HT1080 (cell line): ENCODE measurements at places on chromosomes 11 and 22. TPM values are rescaled to one million over a fixed set of nuclear protein-coding genes. Genes with fewer than 3 reads are reported as not detected.

DNA sequence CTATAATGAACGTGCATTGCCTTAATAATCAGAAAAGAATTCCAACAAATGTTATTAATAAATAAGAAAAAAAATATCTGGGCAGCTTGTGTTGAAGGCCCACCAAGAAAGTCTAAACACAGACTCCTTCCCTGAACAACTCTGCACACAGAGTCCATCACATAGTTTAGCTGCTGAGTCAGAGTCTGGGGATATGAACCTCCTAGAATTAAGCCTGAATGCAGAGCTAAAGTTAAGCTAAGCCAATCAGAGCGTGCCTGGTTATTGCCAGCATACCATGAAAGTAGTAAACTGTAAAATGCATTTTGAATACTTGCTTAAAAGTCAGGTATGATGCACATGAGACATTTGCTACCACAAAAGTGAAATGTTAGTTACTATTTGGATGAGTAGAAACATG lies 25.6 kb upstream of the TENM4 start:
- peak; percentile 67 for DNase-seq

The OR52E5 gene
- total RNA-seq, result not detected in 2 replicates

The CCDC87 gene
- 0.03 TPM in 1 of 2 replicates, not detected in the other for total RNA-seq

The AMOTL1 gene
- 28.6 and 30.7 TPM in 2 replicates for total RNA-seq

- no peak for DNase-seq
Observed at GRCh38 chr11:88183233-88183632, 8.0 kb upstream of the RAB38 start.

DNA sequence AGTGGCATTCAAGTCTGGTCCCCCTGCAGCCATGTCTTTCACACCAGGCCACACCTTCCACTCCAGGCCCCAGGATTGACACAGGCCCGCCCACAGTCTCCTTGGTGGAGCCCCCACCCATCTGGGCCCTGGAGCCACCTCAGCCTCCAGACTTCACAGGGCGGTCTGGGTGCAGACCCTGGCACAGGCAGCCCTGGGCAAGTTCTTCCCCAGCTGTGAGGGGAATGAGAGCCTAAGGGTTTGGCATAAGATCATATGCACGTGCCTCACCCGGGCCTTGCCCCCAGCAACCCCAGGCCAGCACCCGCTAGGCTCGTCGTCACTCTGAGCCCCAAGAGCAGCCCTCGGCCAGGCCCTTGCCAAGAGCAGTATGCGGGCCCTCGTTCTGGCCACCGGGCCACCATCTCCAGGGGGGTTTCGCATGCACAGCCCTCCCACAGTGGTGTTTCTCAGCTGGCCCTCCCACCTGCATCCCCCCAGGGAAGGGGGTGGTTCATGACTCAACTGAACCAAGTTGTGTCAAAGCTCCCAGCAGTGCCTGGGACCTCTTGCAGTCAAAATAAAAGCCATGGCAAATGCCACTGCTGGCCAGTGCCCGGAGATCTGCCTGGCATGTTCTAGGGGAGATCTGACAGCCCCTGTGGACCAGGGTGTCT lies 70.4 kb upstream of the KCNQ1OT1 start:
- DNase-seq, result no peak

DNA sequence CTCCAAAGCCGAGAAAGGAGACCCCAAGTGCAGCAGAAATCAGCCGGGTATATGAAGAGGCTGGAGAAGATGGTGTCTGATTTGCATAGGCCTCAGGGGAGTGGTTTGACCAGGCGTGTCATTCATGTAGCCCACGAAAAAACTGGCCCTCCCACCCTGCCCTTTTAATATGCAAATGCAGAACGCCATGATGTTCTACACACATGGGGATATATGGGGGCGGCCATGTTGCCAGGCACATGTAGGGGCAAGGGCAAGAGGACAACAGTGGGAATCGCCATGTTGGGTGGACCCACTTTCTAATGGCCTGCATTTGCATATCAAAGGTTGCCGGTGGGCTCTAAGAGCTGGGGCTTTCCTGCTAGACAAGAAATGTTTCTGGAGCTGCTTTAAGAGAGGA lies 86.4 kb downstream of the ISX start:
- DNase-seq, result no peak

DNA sequence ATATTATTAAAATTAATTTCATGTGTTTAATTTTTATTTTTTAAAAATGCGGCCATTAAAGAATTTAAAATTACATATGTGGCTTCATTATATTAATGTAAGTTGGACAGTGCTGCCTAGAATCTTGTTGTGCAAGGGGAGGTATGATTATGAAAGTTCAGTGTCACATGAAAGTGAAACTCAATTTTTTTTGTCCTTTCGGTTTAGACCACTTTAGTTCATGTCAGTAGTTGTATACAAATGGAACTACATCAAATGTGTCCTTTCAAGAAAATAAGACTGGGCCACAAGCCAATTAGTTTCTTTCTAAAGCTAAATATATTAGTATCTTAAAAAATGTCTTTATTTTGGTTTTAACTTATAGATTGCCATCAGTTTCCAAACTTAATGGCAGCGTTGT lies 35.7 kb downstream of the TBCEL start:
- no peak for DNase-seq

The MS4A7 gene
- not detected in 2 replicates for total RNA-seq

DNA sequence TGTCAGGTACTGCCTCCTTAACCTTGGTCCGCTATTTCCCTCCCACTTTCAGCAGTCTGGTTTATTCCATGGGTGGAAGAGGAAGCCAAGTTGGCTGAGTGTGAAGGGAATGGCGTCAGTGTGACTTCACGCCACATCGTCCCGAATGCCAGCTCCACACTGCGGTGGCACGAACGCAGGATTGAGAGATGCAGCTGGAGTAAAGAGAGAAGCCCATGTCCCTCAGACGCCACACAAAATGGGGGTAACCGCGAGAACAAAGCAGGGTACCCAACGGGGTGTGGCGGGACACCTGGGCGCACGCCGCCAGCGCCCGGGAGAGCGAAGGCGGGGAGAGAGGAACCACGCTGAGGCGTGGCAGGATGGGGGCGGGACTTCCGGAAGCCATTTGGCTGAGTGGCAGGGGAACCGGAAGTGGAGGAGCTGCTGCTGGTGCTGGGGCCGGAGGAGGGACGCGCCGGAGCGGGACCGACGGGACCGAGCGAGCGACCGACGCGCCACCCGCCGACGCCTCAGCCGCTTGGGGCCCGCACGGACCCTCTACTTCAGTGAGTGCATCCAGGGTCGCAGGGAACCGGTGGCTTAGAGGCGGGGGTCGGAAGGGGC lies at the start of gene PAFAH1B2:
Gene PAFAH1B2, plus strand, starts transcription at position 417 of the 606 bp plus-strand sequence. CDS start 8,161 bp downstream, outside the sequence.
- peak; percentile 90 for DNase-seq

DNA sequence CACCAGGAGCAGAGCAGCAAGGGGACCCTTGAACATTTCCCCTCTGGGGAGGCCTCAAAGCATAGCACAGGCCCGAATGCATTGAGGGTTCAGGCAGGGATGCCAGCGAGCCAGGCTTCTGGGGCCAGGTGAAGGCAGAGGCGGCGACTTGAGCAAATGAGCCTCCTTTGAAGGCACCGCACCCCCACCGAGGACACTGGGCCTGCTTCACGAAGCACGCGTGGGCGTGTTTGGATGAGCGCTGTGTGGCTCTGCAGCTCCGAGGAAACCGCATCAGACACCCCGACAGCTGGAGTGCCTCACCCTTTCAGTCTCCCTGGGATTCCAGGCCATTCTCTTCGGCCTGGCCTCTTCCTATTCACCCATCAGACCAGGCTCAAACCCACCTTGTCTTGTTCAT lies 301.8 kb downstream of the NTM start:
- no peak for DNase-seq

The ZNRF3 gene
- total RNA-seq, result 7.1 and 9.1 TPM in 2 replicates

DNA sequence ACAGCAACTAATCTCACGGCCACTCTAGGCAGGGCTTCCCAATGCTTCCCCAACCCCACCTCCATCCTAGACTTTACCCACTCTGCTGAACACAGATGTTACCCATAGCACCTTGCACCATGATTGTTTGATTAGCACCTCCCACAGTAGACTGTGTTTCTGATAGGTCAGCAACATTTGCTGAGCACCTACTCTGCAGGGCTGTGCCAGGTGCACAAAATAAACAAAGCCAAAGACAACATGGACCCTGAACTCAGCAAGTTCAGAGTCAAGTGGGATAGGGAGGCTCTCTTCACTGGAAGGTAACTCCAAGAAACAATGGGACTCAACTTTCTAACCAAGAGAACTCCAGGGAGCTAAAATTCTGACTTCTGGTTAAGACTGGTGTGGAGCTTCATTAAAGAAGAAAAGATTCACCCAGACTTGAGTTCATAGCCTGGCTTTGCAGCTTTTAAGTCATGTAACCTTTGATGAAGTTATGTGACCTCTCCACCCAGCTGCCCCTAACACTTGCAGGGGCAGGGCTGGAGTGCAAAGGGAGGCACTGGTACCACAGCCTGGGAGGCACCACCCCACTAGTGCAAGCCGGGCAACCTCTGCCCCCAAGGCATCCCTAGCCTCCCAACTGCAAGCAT lies 6.7 kb upstream of the RTN4RL2 start:
- DNase-seq, result no peak

The LSP1 gene
- total RNA-seq, result 1.2 and 1.3 TPM in 2 replicates

The NLRP14 gene
- not detected in 2 replicates for total RNA-seq

GRCh38 chr11:12121517-12121916 lies 11.1 kb downstream of the MICAL2 start:
- no peak for DNase-seq

- no peak for DNase-seq
Observed at GRCh38 chr22:16651217-16651616, 58.6 kb upstream of the CCT8L2 start.

The UVRAG gene
- 12.3 and 14.0 TPM in 2 replicates for total RNA-seq

The CD3D gene
- total RNA-seq, result 1.0 and 4.0 TPM in 2 replicates

DNA sequence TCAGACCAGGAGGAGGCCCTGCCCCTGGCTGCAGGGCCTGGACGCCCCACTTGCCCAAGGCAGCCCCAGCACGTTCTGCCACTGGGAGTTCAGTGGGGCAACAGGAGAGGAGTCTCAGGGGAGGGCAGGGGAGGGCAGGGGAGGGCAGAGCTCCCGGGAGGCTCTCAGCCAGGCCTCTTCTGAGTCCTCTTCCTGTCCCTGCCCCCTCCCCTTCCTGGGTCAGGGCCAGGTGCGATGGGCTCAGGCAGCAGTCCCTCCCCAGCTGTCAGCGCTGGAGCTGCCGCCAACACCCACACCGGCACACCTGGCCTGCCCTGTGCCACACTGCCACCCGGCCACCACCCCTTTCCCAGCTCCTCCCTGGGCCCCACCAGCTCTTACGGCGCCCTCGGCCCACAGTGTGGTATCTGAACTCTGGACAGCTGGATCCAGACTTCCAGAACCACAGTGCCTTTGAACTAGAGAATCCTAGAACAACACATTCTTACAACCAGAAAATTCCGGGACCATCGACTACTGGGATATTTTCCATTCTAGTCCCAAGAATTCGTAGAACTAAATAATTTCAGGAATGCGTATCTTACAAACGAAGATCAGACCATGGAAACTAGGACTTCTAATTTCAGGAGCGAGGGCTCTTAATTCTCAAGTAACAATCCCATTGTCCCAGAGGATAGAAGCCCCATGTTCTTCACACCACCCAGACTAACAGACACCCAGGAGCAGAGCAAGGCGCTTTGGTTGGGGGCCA lies 21.8 kb downstream of the RPL3 start:
- no peak for DNase-seq

- no peak for DNase-seq
Observed at GRCh38 chr11:103234974-103235373, 125.7 kb downstream of the DYNC2H1 start.

DNA sequence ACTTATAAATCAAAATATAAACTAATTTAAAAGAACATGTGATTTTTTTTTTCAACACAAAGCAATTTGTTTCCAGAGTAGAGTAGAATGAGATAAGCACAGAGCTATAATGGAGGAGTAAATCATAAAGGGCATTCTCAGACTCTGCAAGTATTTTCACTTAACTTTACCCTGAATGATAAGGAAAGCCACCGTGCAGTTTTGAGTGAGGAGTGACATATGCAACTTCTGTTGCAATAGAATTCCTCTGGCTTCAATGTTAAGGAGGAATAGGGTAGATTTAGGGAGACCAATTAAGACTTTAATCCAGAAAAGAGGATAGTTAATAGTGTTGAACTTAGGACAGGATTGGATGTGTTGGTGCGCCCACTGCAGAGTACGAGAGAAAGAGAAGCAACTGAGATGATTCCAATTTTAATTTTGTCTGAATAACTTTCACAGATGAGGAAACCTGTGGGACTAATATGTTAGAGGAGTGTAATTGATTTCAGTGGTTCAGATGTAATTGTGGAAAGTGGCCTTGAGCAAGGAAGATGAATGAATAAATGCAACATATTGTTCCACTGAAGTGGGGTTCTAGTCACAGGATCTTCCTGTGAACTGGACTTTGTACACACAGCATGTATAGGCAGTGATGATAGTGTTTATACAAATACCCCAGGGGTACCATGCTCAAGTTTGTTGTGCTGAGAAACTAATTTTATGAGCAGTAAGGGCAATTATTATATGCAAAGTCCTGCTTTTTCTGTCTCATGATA lies 255.5 kb upstream of the ANO3 start:
- DNase-seq, result no peak

- DNase-seq, result no peak
Observed at GRCh38 chr11:44192462-44193100, 97.1 kb downstream of the EXT2 start.

The INS gene
- not detected in 2 replicates for total RNA-seq

GRCh38 chr11:16925561-16926065 lies 88.6 kb downstream of the PLEKHA7 start:
- DNase-seq, result peak; percentile 21

The ART1 gene
- not detected in 2 replicates for total RNA-seq

The PGAP2 gene
- total RNA-seq, result 11.0 and 12.0 TPM in 2 replicates

DNA sequence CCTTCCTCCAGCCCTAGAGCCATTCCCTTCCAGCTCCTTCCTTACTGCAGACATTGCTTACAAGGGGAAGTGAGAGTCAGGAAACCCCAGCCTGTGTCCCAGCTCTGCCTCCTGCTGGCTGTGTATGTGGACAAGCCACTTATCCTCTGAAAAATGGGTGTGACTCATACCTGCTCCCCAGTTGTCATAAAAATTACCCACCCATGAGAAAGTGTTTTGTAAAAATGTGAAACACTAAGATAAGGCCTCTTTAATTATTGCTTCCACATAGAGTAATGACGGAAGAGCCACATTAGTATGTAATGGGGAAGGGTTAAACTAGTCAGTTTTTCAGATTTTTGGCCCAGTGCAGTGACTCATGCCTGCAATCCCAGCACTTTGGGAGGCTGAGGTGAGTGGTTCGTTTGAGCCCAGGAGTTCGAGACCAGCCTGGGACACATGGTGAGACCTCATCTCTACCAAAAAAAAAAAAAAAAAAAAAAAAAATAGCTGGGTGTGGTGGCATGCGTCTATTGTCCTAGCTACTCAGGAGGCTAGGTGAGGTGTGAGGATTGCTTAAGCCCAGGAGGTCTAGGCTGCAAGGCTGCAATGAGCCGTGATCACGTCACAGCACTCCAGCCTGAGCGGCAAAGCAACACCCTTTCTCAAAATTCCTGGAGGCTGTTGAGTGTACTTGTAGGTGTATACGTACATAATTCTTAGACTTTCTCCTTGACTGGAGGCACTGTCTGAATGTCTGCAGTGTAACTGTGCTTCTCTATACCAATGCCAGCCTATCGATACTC lies 84.9 kb downstream of the CTTN start:
- DNase-seq, result peak; percentile 62

The RBMXL2 gene
- not detected in 2 replicates for total RNA-seq

The CHADL gene
- total RNA-seq, result not detected in 2 replicates

DNA sequence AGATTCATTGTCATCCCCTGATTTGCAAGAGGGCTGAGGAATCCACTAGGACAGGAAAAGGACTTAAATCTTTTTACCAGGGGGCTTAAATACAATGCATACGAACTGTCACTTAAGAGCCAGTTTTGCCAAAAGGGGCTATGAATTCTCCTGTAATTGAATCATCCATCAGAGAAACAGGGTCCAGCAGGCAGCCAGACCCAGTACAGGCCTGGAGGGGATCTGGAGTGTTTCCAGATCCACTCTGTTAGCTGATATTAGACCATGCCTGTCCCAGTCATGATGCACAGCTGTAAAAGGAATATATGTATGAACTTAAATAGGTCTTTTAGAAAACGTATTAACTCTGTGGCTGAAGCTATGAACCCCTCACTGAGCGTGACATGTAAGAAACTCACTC lies 53.8 kb upstream of the PRSS23 start:
- DNase-seq, result no peak
